ENCODE measurements at places on chromosomes 1 and 21.

DNA sequence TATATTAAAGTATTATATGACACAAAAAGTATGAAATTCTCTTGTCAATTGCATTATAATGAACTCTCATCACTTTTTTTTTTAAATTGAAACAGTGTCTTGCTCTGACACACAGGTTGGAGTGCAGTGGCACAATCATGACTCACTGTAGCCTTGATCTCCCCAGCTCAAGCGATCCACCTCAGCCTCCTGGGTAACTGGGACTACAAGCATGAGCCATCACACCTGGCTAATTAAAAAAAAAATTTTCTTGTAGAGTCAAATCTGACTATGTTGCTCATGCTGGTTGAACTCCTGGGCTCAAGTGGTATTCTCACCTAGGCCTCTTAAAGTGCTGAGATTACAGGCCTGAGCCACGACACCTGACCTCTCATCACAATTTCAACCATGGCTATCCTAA, 259.3 kb downstream of the S1PR1 start:
- no peak for DNase-seq

DNA sequence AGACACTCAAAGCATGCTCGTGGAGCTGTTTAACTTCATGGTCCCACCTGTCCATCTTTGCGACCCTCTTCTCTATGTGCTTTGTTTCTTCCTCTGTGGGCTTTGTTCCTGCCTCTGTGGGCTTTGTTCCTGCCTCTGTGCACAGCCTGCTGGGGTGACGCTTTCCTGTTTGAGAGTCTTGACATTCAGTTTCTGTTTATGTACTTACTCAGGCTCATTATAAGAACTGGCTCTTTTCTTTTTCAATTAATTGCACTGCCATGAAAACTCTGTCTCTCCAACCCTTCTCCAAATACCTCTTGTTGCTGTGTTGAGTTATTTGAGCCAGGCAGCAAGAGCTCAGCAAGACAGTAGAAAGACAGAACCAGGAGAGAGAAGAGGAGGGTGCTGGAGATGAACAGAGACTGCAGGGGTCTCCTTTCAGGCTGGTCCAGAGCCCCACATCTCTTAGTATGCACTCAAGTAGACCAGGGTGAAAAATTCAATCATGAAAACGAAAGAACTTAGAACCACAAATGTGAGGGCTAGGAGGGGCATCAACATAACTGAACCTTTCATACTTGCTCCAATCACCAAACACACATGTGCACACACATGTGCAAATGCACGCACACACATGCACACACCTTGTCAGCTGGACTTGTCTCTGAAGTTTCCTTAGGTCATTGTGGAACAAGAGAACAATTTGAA, 88.3 kb upstream of the SGIP1 start:
- no peak for DNase-seq

- DNase-seq = no peak
Measured at GRCh38 chr1:156901966-156902915, 8.7 kb downstream of the PEAR1 start.

DNA sequence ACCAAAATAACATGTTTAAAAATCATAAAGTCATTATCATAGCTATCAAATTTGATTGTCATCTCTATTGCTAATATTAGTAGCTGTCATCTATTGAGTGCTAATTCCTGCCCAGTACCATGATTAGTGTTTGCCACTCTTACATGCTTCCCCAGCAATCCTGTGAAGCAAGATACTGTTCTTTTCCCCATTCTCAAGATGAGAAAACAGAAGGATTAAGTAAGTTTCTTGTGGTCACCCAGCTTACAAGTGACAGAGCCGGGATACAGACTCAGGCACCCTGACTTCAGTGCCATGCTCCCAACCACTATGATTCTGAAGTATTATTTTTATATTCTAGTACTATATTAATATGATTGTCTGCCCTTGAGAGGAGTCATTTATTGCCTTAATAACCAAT, 36.5 kb downstream of the LRRC8C start:
- DNase-seq = no peak

DNA sequence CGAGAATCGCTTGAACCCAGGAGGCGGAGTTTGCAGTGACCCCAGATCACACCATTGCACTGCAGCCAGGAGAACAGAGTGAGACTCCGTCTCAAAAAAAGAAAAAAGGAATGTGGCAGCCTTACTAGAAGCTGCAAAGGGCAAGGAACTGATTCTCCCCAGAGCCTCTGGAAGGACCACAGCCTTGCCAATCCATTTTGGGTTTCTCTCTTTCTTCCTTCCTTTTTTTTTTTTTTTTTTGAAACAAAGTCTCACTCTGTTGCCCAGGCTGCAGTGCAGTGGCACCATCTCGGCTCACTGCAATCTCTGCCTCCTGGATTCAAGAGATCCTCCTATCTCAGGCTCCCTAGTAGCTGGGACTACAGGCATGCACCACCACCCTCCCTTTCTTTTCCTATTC, 9.9 kb upstream of the IFNGR2 start:
- no peak for DNase-seq

GRCh38 chr1:12402842-12403241, 173.0 kb downstream of the VPS13D start:
- no peak for DNase-seq

GRCh38 chr1:116754198-116754977, at the start of gene CD2:
Gene CD2 (plus strand): TSS chr1:116754430. CDS start chr1:116754493, 63 bp downstream.
- no peak for DNase-seq

GRCh38 chr1:204885288-204885711, 14.6 kb downstream of the NFASC start:
- no peak for DNase-seq

- DNase-seq = no peak
Measured at GRCh38 chr1:103582464-103582863, 11.1 kb downstream of the AMY2B start.

GRCh38 chr1:48920851-48921250, 144.2 kb upstream of the BEND5 start:
- no peak for DNase-seq

DNA sequence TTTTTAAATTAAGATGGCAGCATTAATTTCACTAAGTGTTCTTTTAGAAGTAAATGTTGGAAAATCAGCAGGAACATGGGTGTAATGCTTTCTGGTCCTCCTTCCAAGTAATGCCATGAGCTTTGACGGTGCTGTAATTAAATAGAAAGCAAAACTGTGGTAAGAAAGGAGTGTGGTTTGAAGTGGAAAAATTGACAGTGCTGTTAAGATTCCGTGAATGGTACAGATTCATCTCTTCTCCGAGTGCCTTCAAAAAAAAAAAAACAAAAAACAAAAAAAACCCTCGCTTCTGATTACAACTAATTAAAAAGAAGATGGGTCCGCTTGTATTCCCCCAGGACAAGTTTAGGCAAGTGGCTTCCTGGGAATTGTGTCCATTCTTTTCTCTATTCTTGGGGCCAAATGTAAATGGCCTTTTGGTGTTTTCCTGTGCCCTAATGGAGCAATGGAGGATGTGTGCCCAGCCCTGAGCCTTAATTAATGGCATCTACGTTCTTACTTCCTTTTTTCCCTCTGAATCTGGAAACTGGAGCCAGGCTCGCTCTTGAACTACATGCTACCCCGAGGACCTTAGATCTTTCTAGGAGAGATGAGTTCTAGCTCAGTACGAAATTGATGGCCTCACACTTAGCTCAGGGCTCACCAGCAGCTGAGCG, 5.1 kb downstream of the LMO4 start:
- no peak for DNase-seq

- DNase-seq = no peak
Measured at GRCh38 chr1:40926441-40926840, 53.1 kb upstream of the CTPS1 start.

DNA sequence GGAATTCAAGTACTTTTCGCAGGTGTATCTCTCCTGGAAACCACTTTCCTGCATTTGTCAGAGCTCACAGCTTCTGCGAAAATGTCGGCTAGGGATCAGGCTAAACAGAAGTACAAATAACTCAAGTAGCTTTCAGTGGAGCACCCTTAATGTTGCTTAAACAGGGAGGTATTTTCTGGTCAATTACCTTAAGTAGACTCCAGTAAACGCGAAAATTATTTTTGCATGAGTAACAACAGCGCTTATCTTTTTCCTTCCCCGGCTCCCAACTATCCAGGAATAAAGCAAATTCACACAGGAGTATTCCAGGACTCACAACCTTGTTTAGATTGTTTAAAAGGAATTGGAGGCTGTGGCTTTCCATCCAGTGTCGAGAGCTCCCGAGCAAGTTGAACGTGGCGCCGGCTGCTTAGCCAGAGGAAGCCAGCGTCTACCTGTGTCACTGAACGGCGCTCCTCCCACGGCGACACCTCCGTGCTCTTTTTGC, 7.3 kb upstream of the SIM2 start:
- no peak for DNase-seq

- peak; percentile 62 for DNase-seq
Measured at GRCh38 chr1:23483321-23484252, at the start of gene ASAP3. Gene ASAP3 (minus strand): TSS chr1:23484179. CDS start chr1:23484133, 46 bp downstream.

GRCh38 chr1:44031252-44032169, at the start of gene SLC6A9:
Gene SLC6A9 (minus strand): TSS chr1:44031462. CDS start chr1:44024277, 7,185 bp downstream.
- peak; percentile 68 for DNase-seq

DNA sequence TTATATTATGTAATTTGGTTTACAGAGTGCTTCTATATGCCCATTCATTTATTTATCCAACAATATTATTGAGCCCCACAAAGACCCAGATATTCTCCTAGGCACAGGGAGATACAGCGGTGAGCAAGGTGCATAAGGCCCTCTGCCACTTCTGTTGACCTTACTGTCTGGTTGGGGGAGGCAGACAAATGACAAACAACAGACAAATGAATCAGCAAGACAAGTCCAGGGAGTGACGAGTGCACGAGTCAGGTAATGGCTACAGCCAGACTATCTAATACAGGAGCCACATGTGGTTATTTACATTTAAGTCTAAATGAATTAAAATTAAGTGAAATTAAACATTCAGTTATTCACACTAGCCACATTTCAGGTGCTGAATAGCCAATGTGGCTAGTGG, 22.0 kb upstream of the BCAR3 start:
- no peak for DNase-seq

GRCh38 chr1:66380452-66381212, 153.3 kb upstream of the SGIP1 start:
- no peak for DNase-seq

GRCh38 chr1:93965888-93966287, 56.7 kb upstream of the GCLM start:
- DNase-seq = no peak

- DNase-seq = no peak
Measured at GRCh38 chr1:30670240-30671060, 52.9 kb downstream of the MATN1 start.

- DNase-seq = peak; percentile 84
Measured at GRCh38 chr21:45309069-45309986, 21.6 kb upstream of the POFUT2 start.

DNA sequence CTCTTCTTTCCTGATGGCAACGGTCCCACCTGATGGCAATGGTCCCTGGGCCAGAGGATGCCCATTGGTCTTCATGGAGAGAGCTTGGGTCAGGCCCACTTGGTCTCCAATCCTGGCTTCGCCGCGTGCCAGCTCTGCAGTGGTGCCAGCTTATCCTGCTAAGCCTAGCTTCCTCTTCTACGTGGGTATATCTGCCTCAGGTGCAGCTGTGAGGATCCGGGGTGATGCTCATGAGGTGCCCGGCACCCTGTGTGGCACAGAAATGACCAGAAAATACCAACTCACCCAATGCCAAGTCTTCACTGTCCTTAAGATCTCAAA, 437.4 kb downstream of the CAMTA1 start:
- DNase-seq = no peak

DNA sequence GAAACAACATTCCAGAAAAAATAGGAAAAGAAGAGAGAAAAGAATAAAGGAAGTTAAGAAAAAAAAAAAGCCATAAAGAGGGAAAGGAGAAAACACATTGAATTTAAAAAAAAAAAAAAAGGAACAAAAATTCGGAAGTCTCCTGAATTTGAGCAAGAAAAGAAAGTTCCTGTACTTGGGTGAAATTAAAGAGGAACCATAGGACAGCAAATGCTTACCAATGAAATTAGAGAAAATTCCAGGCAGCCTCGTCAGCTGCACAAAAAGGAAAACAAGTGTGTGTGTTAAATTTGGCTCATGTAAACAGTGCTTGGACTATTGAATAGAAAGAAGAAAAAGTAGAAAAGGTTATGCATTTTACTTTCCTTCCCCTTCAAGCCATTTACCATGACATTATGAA, 4.9 kb downstream of the IL12RB2 start:
- no peak for DNase-seq

DNA sequence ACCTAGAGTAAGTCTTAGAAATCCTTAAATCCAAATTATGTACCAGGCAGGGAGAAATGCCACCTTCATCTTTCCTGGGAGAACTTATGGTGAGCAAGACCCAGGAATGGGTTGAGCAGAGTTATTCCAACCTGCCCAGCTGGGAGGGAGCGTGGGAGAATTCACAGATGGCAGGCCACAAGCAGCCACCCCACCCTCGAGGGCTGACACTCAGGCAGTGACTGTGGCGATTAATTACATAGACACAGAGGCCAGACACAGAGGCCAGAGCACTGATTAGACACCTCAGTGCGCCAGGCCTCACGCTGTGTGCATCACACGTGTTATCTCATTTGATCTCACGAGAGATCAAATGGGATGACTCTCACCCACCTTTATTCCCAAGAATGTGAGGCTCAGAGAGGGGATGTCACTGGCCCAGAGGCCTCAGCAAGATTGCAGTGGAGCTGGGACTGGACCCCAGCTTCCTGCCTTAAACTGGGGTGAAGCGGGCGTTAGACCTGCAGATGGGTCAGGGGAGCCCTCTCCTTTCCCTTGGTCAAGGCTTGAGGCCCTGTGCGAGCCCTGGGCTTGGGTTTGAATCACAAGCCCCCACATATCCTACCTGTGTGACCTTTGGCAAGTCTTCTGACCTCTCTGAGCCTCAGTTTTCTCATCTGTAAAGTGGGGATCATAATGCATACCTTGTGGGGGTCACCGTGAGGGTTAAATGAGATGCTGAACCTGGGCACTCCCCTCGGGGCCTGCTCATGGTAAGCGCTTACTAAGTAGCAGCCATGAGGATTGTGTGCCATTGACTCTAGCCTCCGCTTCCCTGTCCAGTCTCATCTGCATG, 28.8 kb upstream of the PADI4 start:
- no peak for DNase-seq

- no peak for DNase-seq
Measured at GRCh38 chr1:57866998-57867397, 443.1 kb upstream of the DAB1 start.

DNA sequence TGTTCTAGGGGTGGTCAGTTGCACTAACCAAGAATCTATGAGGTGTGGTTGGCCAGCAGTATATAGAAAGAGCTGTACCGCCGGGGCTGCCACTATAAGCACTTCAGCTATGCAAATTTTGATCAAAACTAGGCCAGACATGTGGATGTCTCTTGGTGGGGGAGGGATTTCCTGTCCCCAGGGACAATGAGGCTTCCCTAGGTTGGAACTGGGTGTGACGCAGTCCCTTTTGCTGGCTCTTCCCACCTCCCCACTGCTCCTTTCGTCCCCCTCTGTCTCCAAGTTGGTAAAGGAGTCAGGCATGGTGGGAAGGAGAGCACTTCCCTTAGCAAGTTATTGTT, 13.6 kb downstream of the SDCCAG8 start:
- no peak for DNase-seq

- no peak for DNase-seq
Measured at GRCh38 chr1:198986036-198986435, 347.2 kb downstream of the PTPRC start.

- no peak for DNase-seq
Measured at GRCh38 chr1:20327467-20327866, 36.8 kb downstream of the VWA5B1 start.

GRCh38 chr21:37039411-37040075, 33.0 kb downstream of the RIPPLY3 start:
- no peak for DNase-seq

GRCh38 chr1:23718482-23718881, 24.8 kb upstream of the ELOA start:
- DNase-seq = peak; percentile 83
